ENCODE measurements at places on chromosomes 3 and 15.
A peak's percentile ranks its signal among the peaks of the same experiment; 100 is the strongest.

DNA sequence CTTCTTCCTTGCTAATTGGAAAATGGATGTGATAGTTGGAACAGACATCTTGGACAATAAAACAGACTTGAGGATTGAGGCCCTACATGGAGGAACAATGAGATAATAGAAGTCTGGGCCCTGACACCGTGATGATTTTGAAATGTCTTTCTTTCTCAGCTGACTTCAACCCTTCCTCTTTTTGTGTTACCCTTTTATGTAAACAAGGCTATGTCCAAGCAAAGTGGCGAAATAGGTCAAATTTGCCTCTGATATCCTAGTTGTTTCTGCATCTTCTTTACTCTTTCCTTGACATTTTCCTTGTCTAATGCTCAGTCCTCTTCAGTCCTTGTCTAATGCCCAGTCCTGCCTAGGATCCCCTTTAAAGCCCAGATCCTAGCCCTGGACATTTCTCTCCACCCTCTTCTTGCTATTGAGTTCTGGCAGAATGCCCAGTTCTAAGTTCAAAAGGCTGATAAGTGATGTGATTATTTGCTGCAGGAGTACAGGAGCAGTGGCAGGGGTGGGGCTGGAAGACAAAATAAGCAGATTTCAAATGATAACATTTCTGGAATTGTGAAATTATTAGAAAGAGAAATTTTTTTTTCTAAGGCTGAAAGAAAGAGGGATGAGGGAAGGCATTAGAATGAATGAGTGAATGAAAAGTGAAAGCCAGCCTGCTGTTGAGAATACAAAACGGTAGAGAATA lies 6.5 kb upstream of the VPS8 start:
- no peak for DNase-seq

GRCh38 chr3:58392181-58392580 lies 41.5 kb downstream of the PDHB start:
- no peak for DNase-seq

GRCh38 chr3:155739154-155739553 lies 5.7 kb downstream of the PLCH1 start:
- DNase-seq, result no peak

GRCh38 chr3:170835336-170835735 lies 34.7 kb downstream of the RPL22L1 start:
- DNase-seq, result no peak

DNA sequence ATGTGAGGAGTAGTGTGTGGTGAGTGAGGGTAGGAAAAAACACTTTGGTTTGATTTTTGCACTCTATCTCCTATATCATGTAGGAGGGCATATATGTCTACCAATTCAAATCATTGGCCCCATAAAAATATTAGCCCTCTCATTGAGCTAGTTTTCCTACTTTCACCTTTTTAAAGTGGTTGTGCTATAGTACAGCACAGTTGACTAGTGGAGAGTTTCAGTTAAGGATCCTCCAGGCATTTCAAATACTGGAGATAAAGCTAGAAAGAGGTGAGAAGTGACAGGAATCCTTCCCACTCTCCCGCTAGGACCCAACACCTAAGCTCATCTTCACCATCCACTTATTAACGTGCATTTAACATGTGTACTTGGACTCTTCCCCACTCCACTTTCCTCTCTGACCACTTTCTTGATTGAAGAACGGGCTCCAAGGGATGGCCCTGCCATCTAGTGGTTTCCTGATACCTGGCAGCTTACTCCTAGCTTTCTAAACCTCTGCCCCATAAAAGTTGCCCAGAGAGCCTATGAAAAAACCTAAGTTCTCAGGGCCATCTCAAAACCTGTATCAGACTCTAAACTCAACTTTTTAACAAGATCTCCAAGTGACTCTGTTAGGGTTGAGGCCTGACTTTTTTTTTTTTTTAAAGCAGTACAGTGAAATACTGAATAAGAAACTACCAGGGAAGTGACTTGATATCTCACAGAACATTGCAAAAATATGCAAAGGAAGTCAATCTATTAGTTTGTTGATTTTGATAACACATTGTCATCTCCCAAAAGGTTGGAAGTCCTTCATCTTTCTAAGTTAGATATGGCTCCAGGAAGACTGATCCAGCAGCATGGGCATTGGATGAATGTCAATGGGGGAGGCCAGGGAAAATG lies 17.9 kb downstream of the IL12A start:
- DNase-seq, result no peak

GRCh38 chr3:149122721-149123578 lies 6.5 kb upstream of the HPS3 start:
- no peak for DNase-seq

GRCh38 chr15:41827290-41827879 lies 507 bp upstream of the JMJD7 start:
- DNase-seq, result no peak

- DNase-seq, result no peak
Measured at GRCh38 chr3:49415931-49416601, 3.8 kb downstream of the TCTA start.

- DNase-seq, result no peak
Measured at GRCh38 chr15:66951531-66952320, 113.7 kb upstream of the SMAD3 start.

GRCh38 chr15:66611257-66612053 lies 45.7 kb upstream of the LCTL start:
- DNase-seq, result no peak

DNA sequence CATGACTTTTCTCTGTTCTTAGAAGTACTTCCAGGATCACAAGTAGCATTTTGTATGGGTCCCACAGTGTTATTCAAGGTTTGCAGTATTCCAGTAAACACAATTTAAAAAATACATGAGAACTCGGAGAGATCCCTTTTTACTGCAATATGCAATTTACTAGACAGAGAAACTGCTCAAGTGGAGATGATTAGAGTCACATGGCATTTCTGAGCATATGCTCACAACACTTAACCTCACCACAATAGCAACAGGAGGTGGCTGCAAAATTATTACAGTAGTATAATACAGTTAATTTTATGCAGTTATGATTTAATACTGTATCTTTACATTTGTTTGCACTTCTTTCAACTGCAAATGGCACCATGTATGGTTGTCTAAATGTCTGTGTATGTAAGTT lies 87.5 kb downstream of the PIK3CB start:
- no peak for DNase-seq

- DNase-seq, result no peak
Measured at GRCh38 chr3:137972396-137972795, 37.6 kb upstream of the CLDN18 start.

- no peak for DNase-seq
Measured at GRCh38 chr3:103894162-103894822, 1459.5 kb downstream of the ZPLD1 start.

- DNase-seq, result peak; percentile 62
Measured at GRCh38 chr3:44318891-44319311, 19.7 kb upstream of the TCAIM start.

DNA sequence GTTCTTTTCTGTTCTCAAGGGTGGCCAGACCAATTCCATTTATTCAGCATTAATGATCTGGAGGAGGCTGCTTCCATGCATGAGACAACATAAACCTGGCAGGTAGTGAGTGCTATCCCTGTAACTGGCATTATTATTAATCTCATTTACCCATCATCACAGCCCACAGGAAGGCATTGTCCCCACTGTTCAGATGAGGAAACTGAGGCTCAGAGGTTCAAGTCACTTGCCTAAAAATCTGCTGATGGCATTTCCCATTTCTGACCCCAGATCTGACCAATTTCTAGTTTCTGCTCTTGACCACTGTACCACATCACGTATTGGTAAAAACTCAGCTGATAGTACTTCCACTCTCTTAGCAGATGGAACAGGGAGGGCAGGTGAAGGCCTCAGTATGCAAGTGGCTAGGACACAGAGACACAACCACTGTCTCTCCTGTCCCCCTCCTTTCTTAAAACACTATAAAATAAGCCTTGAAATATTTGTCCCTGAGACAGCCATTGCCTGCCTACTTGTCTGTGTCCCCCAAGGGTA lies 36.1 kb downstream of the TRANK1 start:
- DNase-seq, result no peak

- DNase-seq, result no peak
Measured at GRCh38 chr15:77816983-77817382, 184.3 kb upstream of the LINGO1 start.

Measured in H1 (cell line).